ENCODE measurements at places on chromosomes 5 and 9. TPM values are rescaled to one million over a fixed set of nuclear protein-coding genes. Genes with fewer than 3 reads are reported as not detected.

The ZDHHC12 gene
- total RNA-seq, result 116 TPM

The IFNB1 gene
- total RNA-seq, result not detected

The OLFML2A gene
- 1.7 TPM for total RNA-seq

The ADAMTS16 gene
- not detected for total RNA-seq

The LURAP1L gene
- total RNA-seq, result 32.2 TPM

The NME5 gene
- total RNA-seq, result not detected

The SLC6A19 gene
- total RNA-seq, result 5.5 TPM

The CYLC2 gene
- total RNA-seq, result not detected

The LSM11 gene
- 8.5 TPM for total RNA-seq

The PCDHGA7 gene
- total RNA-seq, result 1.2 TPM

The MVB12B gene
- total RNA-seq, result 21.9 TPM

The GRIA1 gene
- total RNA-seq, result not detected

The SV2C gene
- total RNA-seq, result 1.8 TPM

The HNRNPH1 gene
- 737 TPM for total RNA-seq

The SPDL1 gene
- total RNA-seq, result 13.6 TPM

The DND1 gene
- not detected for total RNA-seq

The UNC13B gene
- 51.9 TPM for total RNA-seq

The ARAP3 gene
- 3.6 TPM for total RNA-seq

The PLK2 gene
- total RNA-seq, result 15.2 TPM

The SPATA31A3 gene
- total RNA-seq, result not detected

The POLR3G gene
- not detected for total RNA-seq

The MPDZ gene
- 18.3 TPM for total RNA-seq

The LEAP2 gene
- total RNA-seq, result not detected

The ACSL6 gene
- total RNA-seq, result not detected

The EPB41L4B gene
- 52.4 TPM for total RNA-seq

The GLIPR2 gene
- 3.5 TPM for total RNA-seq

The RMRP gene
- total RNA-seq, result 1,379 TPM

The FAM221B gene
- not detected for total RNA-seq

The SLC25A2 gene
- not detected for total RNA-seq

The SLC2A6 gene
- 0.55 TPM for total RNA-seq

Data from stomach (tissue), 19 donors.